ENCODE measurements at places on chromosomes 11 and 22.
A peak's percentile ranks its signal among the peaks of the same experiment; 100 is the strongest.

GRCh38 chr11:79488286-79488685 lies 47.5 kb upstream of the TENM4 start:
- no peak for DNase-seq

GRCh38 chr11:111114091-111114490 lies 131.4 kb upstream of the POU2AF2 start:
- DNase-seq, result no peak

GRCh38 chr11:279966-280705 lies 1.9 kb downstream of the NLRP6 start:
- peak; percentile 53 for DNase-seq

DNA sequence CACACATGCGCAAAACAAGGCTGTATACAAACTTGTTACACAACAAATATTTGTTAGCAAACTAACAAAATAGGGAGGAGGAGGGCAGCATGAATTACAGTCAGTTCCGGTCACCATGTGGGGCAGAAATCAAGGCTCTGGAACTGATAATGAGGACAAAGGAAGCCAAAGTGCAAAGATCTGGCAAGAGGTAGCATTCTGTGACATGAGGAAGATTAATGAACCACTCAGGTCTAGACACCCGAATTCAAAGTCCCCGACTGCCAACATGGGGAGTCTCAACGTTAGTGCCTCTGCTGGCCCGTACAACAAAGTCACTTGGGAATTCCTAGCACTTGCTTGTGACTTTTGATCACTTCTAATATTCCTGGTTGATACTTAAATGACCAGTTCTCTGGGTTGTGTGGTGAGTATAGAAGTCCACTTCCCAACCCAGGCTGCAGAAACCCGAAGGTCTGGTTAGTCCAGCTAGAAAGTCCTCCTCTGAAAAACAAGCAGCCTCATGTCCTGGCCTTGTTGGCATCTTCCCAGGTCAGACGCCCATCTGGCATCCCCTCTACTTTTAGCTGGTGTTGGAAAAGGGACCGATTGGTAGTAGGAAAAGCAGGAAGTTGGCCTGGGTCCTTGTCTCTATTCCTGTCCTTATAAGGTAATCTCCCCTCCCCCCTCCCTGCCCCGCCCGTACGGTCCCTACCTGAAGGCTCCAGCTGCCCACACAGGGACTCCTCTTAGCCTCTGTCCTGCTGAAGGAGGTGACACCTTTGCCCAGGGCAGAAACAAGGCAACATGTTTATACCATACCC lies 1.6 kb downstream of the SUN2 start:
- DNase-seq, result no peak

DNA sequence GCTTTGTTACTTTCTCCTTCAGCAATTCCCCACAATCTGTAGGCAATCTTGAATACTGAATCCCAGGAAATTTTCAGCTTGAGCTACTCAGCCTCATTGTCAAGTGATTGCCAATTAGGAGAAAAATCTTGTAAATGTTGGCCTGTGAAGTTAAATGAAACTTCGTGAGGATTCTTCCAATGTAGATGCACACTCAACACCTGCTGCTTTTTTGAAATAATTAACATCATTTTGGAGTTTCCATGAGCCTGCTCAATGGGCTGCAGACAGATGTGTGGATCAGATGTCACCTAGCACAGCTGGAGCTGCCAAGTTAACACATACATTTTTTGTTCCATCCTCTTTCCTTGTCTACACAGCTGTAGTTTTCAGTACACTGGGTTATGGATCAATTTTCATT lies 645.6 kb upstream of the LUZP2 start:
- DNase-seq, result no peak

DNA sequence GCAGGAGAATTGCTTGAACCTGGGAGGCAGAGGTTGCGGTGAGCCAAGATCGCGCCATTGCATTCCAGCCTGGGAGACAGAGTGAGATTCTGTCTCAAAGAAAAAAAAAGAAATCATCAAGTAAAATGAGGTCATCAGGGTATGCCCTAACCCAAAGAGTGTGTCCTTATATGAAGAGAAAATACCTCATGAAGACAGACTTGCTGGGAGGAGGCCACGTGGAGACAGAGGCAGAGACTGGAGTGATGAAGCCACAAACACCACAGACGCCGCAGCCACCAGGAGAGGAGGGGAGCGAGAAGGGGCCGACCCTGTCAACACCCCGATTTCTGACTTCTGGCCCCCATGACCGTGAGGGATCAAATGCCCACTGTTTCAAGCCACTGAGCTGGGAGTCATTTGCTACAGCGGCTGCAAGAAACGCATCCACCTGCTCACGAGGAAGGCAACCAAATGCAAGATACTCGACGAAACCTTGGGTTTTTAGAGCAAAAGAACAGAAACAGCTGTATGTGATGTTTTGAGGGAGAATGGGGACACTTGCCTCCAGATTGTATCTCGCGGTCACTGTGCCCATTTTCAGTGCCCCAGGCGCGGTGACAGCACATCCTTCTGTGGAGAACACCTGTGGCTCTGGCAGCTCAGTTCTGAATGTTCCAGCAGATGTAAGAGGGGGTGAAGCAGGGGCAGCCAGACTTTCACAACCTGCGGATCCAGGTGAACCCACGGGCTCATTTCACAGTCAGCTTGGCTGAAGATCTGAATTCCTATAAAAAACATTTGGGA lies 1317.2 kb downstream of the TBC1D22A start:
- DNase-seq, result no peak

GRCh38 chr11:130023204-130023603 lies 20.6 kb upstream of the PRDM10 start:
- DNase-seq, result no peak

DNA sequence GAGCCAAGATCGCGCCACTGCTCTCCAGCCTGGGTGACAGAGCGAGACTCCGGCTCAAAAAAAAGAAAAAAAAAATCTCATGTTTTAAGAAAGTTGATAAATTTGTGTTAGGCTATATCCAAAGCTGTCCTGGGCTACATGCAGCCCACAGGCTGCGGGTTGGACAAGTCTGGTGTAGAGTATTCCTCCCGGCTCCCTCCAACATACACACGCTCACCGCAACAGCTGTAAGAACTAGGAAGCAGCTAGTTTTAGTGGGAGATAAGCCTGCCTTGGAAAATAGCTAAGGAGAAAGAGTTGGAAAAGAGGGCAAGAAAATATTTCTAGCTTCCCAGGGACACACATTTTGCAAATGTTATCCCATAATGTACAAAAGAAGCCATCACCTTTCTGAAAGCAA lies 46.6 kb downstream of the CELF1 start:
- no peak for DNase-seq

GRCh38 chr11:8739309-8739793 lies 56.8 kb downstream of the RPL27A start:
- DNase-seq, result no peak

GRCh38 chr11:124612567-124613246 lies 1.5 kb downstream of the PANX3 start:
- DNase-seq, result no peak

DNA sequence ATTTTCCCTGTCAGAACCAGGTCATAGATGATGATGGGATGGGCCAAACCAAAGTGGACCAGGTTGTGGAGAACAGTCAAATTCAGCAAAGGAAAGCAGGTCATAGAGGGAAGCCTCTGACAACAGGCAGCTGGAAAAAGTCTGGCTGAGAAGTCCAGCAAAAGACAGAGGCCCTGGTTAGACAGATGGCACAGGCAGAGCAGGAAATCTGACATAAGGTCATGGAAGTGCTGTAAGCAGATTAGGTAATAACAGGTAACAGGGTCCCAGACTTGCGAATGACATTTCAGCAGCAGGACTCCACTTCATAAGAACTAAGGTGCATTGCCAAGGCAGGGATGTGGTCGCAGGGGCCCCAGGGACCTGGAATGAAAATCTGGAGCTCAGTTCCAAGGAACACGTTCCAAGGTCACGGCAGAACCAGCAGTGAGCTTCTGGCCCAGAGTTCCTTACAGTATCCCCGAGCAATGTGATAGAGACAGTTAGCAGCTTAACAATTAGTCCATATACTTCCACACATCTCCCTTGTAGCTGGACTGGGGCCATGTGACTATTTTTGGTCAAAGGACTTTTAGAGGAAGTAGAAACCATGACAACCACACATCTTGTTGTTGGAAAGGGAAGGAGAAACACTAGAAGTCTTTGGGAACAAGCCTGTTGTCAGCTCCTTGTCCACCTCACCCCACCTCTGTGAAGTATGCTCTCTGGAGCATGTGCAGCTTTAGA lies 75.4 kb downstream of the ME3 start:
- DNase-seq, result no peak

DNA sequence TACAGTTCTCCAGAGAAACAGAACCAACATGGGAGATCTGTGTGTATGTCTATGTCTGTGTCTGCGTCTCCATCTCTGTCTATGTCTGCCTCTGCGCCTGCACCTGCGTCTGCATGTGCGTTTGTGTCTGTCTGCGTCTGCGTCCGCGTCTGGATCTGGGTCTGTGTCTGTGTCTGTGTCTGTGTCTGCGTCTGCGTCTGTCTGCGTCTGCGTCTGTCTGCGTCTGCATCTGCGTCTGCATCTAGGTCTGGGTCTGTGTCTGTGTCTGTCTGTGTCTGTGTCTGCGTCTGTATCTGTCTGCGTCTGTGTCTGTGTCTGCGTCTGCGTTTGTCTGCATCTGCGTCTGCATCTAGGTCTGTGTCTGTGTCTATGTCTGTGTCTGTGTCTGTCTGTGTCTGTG lies 88.4 kb upstream of the SLC22A12 start:
- no peak for DNase-seq

DNA sequence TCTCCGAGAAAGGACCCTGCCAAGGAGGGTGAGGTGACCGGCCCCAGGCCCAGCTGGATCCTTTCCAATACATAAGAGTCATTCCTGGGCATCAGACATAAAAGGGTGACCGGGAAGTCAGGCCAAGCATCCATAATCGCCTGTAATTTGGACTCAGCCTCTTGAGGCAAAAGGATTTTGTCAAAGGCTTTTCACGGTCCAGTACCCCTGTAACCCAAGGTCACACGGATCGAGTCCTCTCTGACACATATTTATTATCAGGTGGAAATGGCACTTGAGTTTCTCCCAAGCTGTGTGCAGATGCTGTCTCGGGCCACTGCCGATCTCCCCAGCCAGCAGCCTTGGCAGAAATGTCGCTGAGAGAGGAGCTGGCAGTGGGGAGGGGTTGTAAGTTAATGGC lies 556.5 kb downstream of the MN1 start:
- DNase-seq, result no peak

DNA sequence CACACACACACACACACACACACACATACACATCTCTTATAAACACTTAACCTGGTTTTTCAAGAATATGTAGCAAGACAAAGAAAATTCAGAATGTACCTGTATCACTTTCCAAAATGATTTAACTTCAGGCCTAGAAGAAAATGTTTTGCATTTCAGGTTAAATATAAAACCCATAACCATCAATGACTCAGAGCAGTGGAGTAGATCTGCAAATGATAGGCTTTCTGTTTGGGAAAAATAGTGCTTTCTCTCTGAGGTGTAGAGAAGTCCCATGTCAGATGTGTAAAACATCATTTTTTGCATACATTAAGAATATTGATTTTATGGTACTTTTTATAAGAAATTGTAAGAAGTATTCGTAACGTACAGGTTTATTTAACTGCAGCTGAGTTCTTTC lies 116.9 kb downstream of the STK33 start:
- no peak for DNase-seq

DNA sequence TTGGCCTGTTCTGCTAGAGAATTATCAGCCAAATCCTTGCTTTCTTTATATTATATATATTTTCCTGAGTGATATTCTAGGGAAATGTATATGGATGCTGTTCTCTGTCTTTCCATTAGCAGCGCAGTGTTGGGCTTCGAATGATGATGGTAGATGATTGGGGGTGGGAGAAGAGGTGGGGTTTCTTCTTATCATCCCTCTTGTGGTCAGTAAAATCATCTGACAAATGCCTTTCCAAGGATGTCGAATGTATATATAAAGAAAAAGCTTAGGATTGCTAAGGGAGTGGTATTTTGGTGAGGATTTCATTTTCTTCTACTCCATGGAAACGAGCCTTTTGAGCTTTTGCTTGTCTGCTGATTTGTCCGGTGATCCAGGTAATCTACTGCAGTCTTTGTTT lies 48.9 kb downstream of the ARHGEF12 start:
- DNase-seq, result no peak

- DNase-seq, result no peak
Measured at GRCh38 chr11:110340436-110340835, 44.0 kb upstream of the RDX start.

- DNase-seq, result no peak
Measured at GRCh38 chr11:113329725-113330124, 15.3 kb downstream of the TTC12 start.

- peak; percentile 37 for DNase-seq
Measured at GRCh38 chr11:8092587-8093424, 11.8 kb downstream of the TUB start.

- DNase-seq, result no peak
Measured at GRCh38 chr11:83311701-83312100, 25.5 kb upstream of the CCDC90B start.

DNA sequence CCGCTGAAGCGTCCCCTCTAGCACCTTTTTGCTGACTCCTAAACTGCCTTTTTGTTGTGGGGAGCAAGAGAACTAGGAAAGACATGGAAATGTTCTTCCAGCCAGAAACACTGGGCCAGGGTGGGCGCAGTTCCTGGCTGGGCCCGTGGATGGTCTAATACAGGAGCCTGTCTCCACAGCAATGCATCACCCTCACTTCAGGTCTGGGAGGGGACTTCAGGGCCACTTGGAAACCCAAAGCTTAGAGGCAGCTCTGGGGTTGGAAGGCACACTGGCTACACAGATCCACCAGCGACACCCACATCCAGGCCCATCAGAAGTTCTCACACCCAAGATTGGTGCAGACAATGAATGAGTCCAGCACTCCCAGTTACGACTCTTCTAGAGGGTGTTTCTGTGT lies 120.3 kb downstream of the ETS1 start:
- DNase-seq, result no peak

DNA sequence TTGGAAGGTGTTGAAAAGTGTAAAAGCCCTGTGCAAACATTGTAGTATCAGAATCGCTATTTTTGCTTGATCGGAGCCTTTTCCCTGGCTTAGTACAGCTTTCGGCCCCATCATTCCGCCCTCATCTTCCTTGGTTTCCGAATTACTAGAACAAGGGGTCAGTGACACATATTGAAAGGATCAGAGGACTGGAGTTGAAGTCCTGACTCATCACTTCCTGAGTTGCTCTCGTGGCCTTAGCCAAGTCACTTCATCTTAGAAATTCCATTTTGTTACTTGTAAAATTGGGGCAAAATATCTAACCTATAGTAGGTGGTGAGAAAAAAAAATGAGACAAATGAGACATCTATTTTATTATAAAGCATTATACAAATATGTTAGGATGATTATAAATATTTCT lies 375.0 kb downstream of the NTM start:
- DNase-seq, result no peak

GRCh38 chr11:12276356-12276755 lies 101.0 kb upstream of the PARVA start:
- no peak for DNase-seq

DNA sequence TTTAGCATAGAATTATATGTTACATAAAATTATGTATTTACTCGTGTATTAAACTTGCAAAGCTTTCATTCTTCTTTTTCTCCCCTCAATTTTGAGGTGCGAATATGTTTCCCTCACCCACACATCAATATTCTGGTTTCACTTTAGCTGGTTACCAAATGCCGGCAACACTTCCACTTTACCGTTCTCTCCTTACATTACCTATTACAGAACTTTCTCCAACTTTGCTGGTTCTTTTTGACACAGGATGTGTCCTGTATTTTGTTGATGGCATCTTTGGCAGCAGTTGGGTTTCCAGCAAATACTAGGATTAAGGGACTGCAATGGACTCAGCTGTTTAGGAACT lies 84.9 kb downstream of the PRR5L start:
- DNase-seq, result peak; percentile 44

All from CD4-positive, alpha-beta T cell treated with Interleukin-10 for 1 hour (primary cell).